ENCODE measurements at places on chromosomes 4 and X. TPM values are rescaled to one million over a fixed set of nuclear protein-coding genes. Genes with fewer than 3 reads are reported as not detected.

GRCh38 chrX:12309040-12309743, 170.9 kb downstream of the FRMPD4 start:
- DNase-seq: no peak

The PPEF1 gene
- not detected for total RNA-seq

DNA sequence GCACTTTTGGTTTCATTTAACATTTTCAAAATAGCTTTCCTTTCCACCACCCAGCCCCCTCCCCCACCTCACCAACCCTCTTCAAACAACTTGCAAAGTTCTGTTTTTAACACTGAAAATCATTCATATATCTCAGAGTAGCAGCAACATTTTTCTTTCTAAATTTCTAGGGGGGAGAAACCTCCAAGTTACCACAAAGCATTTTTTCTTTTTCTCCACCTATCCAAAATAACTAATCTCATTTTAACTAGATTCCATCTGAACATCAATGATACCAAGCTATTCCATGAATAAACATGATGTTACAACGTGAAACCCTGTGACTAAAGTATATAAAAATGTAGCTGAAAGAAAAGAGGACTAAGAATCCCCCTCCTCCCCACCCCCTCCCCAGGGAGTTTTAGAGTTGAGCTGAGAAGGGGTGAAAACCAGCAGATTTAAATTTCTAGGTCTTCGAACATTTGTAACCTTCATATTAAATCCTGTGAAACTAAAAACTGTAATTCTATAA, 5.2 kb downstream of the LDB2 start:
- DNase-seq: no peak

DNA sequence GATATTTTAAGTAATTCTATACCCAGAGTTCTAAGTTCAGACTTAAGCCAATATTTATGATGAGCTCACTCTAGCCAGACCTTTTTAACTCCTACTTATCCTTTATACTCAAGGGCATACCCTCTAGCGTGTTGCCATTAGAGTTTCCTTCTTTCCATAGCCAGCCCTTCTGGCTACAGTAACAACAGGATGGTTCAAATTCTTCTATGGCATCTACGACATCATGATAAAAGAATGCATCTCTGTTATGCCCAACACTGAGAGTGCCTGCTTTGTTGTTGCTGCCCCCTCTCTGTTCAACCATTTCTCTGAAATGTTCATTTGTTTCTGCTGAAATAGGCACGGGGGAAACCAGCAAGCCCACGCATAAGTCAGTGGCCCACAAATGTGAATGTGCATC, 104.5 kb downstream of the UBE2NL start:
- no peak for DNase-seq

DNA sequence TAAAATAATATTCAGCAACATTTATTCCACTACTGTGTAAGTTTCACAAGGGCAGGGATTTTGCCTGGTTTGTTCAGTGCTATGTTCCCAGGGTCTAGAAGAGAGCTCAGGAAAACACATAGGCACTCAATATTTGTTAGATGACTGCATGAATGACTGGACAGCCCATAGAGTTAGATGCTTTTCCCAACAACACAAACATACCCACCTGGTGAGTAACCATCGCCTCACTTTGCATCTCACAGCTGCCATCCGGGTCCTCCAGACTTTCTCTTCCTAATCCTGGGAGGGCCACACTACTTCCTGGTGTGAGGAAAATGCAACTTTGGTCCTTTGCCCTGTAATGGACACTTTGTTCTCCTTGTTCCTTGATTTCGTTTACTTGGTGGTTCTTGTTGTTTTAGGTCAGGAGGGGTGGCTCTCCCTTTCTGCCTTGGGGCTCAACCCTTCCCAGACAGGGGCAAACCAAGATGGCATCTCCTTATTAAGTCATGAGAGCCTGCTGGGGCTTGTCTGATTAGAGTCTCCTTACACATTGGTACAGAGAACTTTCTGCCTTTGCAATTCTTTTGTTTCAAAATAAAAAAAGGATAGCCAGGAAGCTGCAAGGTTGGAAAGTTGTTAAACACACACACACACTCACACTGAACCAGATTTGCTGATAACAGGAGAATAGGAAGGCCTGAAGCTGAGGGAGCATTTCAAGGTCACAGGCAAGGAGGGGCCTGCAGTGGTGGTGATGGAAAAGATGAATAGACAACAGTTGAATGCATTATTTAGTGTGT, 190.6 kb downstream of the MID1IP1 start:
- no peak for DNase-seq

DNA sequence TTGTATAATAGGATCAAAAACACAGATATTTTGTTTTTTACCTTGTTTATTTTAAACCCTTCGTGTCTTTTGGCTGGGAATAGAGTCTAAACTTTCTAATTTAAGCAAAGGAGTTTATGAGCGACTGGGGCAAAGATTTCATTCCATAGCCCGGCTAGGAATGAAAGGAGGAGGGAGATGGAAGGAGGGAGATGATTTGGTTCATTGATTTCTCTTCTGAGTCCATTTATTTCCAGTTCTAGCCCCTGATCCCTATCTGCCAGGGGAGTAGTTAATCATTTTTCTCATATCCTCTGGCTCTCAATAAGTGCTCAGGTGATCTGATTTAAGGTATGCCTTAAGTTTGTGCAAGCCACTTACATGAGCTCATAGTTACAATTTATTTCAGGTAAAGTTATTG, 120.0 kb downstream of the SPRY1 start:
- DNase-seq: no peak

The LRRC66 gene
- 0.30 TPM for total RNA-seq

DNA sequence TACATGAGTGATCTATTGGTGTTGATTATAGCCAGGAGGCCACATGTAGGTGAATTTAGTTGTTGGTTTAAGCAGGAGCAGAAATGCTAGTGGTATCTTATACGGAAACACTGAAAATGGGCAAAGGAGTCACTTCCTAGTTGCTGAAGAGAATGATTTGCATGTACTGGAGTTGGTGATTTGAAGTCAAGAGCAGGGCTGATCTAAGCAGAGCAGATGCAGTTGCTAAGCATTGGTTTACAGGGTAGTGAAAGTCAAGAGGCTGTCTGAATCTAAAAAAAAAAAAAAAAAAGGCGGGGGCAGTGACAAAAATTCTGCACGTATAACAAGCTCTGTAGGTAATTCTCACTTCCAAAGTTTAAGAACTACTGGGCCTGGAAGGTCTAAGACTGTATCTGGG, 90.4 kb upstream of the HPRT1 start:
- no peak for DNase-seq

The MAGED4B gene
- 15.5 TPM for total RNA-seq

DNA sequence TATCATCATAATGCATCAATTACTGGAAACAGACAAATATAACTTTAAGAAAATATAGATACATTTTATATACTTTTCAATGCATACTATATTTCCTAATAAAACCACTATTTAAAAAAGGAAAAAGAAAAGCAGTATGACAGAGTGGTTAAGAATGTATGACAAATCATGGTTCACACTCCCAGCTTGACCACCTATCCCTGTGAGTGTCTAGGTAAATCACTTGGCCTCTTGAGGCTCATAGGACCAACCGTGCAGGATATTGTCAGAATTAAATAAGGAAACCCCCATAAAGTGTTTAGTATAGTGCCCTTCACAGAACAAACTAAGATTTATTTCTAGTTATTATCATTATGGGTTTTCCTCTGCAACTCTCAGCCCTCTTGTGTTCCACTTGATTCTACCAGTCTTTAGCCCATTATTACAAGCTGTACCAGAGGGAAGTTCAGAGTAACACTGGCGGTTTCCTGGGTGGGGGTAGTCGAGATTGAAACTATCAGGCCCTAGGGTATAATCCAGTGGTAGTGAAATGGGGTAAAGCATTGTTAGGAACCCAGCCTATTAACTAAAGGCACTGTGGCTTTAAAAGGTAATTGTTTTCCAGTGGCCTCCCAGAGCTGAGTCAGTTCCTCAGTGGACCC, 55.5 kb upstream of the PAK3 start:
- DNase-seq: no peak

DNA sequence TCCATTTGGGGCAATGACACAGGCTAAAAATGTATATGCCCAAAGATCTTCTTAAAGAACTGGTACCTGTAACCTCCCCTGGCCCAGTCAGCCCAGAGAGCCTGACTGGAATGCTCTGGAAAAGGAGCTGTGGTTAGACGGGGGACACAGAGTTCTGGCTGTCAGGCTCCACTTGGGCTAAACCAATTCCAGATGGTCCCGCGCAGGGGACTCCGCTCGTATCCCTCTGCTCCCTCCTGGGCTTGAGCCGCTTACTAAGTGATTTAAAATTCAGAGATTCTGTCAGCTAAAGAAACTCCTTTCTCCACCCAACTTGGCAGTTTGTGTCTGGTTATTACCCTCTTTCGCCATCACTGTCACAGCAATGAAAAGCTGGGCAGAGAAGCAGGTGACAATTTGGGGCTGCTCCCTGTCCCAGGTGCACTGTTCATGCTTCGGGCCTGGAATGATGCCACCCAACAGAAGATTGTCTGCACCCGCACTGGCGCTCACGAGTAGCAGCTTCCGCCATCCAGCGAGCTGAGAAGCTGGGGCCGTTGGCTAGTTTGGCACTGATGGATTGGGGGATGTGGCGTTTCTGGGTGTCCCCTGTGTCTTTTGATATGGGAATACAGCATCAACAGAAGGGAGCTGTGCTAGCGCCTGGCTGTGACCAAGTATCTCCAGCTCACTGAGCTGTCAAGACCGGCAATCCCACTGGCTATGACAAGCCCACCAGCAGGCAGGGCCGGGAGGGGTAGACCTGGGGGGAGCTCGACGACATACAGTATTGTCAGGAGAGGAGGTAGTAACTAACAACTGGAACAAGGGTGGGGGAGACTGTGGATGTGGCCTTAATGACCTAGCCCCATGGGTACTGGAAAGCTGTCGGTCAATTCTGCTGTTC, 6.7 kb upstream of the IRAK1 start:
- DNase-seq: no peak

The DCAF8L2 gene
- total RNA-seq: not detected

DNA sequence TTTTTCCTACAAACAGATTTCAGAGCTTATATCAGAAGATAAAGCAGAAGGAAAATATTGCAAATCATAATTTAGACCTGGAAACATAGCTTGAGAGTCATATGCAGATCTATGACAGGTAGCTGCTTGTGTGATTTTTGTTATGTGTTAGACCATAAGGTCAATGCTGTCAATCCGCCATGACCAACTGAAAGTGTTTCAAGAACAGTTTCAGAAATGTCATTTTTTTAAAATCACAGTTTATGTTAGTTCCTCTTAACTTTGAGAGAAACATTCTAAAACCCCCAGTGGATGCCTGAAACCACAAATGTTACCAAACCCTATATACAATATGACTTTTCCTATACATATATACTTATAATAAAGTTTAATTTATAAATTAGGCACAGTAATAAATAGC, 391.3 kb upstream of the FAM241A start:
- no peak for DNase-seq

DNA sequence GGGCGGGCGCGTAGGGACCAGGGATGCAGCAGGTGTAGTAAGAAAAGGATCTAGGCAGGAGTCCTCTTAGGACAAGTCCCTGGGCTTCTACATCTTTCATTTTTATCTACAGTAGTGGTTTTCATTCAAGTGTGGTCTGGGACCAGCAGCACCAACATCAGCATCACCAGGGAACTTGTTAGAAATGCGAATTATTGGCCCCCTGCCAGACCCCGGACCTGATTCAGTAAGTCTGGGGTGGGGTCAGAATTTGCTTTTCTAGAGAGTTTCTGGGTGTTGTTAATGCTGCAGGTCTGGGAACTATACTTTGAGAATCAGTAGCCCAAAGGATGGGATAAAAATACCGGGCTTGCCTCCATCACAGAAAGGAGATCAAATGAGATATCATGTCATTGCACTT, 1.3 kb upstream of the PCYT1B start:
- DNase-seq: no peak

- DNase-seq: no peak
These were observed 24.2 kb downstream of the L1CAM start for GRCh38 chrX:153861733-153862310.

The EPGN gene
- total RNA-seq: not detected

DNA sequence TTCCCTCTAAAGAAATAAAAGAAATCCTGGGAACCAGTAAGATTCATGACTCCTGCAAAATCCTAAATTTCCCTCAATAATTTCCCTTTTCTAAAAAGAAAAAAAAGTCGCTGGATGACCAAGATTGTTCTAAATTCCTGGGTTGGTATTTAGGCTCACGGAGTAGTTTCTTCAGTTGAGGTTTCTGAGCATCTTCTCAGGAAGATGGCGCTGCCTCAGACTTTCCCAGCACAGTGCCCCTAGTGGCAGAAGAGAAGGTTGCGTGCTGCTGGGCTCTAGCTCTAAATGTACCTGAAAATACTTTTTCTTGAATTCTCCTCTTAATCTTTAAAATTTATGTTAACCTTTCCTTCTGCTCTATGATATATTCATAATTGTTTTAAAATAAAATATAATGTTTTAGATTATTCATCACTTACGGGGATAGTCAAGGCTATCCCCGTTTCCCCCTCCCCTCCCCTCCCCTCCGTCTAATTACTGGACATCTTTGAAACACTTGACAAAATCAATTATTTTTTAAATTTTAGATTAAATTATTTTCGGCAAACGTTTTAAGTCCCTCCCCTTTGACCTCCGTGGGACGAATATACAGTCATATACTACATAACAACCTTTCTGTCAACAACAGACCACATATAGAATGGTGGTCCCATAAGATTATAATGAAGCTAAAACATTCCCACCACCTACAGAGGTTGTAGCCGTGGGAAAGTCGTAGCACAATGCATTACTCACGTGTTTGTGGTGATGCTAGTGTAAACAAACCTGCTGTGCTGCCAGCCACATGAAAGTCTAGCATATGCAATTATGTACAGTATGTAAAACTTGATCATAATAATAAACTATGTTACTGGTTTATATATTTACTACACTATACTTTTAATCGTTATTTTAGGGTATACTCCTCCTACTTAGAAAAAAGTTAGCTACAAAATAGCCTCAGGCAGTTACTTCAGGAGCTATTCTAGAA, 41.0 kb upstream of the GATB start:
- DNase-seq: peak; percentile 49

DNA sequence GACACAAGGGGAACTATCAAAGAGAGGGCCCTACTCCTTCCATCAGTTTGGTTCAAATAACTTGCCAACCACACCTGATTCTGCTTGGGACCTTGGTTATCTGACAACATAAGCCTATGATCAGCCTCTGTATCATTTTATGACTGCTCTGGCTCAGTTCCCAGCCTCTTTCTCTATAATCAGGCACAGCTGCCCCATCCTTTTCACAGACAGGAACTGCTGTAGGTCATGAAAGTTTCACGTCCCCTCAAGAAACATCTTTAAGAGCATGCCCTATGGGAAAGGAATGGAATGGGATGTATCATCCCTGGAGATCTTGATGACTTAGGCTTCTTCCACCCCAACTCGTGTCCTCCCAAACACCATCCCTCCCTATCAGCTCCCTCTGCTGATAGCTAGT, 243.4 kb downstream of the AR start:
- no peak for DNase-seq

- no peak for DNase-seq
These were observed 18.7 kb upstream of the GALNTL6 start for GRCh38 chr4:171794528-171794927.

All from CD4-positive, alpha-beta memory T cell (primary cell).